Prostate gland (tissue), 2 donors: ENCODE measurements at places on chromosomes 11 and 22.

DNA sequence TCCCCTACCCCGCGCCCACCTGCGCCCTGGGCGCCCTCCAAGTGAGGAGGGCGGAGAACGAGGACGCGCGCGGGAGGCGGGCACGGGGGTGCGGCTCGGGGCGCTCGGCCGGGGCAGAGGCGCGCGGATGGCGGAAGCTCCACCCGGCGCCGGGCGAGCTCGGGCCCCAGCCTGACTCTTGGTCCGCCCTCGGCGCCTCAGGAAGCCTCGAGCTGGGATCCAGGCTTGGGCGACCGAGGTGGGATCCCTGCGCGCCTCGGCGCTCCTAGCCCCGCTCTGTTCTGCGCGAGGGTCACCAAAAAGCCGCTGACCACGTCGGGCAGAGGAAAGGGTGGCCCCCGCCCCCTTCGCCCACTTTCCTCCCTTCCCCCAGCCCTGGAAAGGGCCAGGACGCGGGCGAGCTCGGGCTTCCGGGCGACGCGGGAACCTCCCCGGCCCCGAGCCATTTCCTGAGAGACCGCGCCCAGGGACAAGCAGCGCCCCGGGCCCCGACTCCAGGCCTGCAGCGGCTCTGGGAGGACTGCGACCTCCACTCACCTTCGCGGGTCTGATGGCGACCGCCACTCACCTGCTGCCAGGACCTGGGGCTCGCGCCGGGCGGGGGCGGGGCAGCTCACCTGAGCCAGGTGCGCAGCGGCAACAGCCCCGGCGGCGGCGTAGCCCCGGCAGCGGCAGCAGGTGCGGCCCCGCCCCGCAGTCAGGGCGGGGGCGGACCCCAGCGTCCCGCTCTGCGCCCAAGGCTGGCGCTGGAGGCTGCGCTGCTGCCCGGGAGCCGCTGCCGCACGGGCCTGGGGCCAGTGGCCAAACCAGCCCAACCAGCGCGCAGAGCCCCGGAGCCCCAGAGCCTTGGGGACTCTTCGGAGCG, 2.2 kb upstream of the SIGIRR start:
- DNase-seq = peak; percentile 48
- no peaks in the 10 kb centered on the region for H3K36me3 ChIP-seq
- H3K4me3 ChIP-seq = peak overlapping the region; percentile 52

- H3K4me3 ChIP-seq = peak overlapping the region; percentile 77
- H3K36me3 ChIP-seq = no peaks in the 10 kb centered on the region
- peak overlapping the region; percentile 98 for H3K27ac ChIP-seq
- H3K4me1 ChIP-seq = no peaks in the 10 kb centered on the region
- DNase-seq = peak; percentile 60
Measured at GRCh38 chr22:41021613-41022454, 70.6 kb upstream of the EP300 start.

DNA sequence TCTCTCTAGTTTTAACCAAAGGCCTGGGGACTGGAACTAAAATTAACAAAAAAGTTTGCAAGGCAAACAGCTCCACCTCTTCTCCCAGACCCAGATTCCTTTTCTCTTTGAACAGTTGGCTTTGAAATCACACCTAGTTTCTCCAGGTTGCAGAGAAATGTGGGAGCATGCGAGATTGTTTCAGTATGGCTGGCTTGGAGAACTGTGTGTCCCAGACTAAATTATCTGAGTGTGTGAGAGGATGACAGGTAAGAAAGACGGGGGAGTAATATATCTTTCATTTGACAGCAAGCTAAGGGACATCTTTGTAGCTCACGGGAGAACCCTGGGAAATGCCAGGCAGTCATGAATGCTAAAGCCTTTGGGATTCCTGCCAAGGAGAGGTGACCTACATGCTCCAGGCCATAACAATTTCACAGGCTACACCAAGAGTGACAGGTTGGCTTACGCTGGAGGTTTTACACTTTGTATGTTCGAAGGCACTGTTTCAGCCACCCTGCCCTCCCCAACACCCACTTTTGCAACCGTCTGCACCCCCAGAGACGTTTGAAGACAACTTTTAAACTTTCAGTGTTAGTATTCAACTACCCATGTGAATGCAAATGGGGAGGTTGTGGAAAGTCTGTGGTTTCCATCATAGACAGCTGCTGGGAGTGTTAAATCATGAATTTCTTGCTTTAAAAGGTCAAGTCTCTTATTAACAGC, 109.3 kb upstream of the SNX19 start:
- H3K4me3 ChIP-seq = no peak overlapping the region
- no peak overlapping the region for H3K27ac ChIP-seq
- no peaks in the 10 kb centered on the region for H3K27me3 ChIP-seq
- DNase-seq = no peak
- H3K36me3 ChIP-seq = no peaks in the 10 kb centered on the region

- H3K4me1 ChIP-seq = no peaks in the 10 kb centered on the region
- H3K27me3 ChIP-seq = no peaks in the 10 kb centered on the region
- no peak overlapping the region for H3K4me3 ChIP-seq
- no peaks in the 10 kb centered on the region for H3K36me3 ChIP-seq
Measured at GRCh38 chr11:58945663-58946062, 6.4 kb downstream of the GLYATL1 start.
